ENCODE measurements at places on chromosomes 12 and 14. TPM values are rescaled to one million over a fixed set of nuclear protein-coding genes. Genes with fewer than 3 reads are reported as not detected.

FLRT2 gene
- not detected for total RNA-seq

DNA sequence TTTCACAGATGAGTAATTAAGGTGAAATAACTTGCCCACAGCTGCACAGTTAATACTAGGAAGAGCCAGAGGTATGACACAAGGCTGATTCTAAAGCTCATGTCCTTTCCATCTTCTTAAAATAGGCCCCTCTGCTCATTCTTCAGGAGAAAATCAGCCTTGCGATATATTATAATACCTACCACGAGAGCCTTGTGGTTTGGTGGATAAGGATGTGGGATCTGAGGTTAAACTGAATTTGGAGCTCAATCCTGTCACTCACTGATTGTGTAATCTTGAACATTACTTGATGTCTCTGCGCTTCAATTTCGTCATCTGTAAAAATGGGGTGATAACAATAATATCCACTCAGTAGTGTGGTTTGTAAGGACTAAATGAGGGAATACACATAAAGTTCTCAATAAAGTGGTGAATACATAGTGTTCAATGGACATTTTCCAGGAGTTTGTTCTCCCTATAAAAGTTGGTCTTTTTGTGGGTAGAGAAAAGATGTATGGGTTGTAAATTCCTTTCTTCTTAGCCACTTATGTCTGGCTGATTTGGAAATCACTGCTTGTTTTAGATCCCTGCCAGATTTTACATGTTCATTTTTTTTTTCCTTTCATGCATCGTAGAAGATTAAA is 25.1 kb upstream of the ATP2B1 start:
- DNase-seq = peak; percentile 16
- H3K27me3 ChIP-seq = no peaks in the 10 kb centered on the region
- peaks cover 7% of the 10 kb centered on the region for H3K4me1 ChIP-seq
- H3K36me3 ChIP-seq = peaks cover 2% of the 10 kb centered on the region
- no peak overlapping the region for H3K4me3 ChIP-seq

GRCh38 chr12:92144631-92145480 is 790 bp downstream of the BTG1 start:
- H3K4me1 ChIP-seq = peaks cover 27% of the 10 kb centered on the region
- DNase-seq = peak; percentile 46
- peaks cover 72% of the 10 kb centered on the region for H3K36me3 ChIP-seq

DNA sequence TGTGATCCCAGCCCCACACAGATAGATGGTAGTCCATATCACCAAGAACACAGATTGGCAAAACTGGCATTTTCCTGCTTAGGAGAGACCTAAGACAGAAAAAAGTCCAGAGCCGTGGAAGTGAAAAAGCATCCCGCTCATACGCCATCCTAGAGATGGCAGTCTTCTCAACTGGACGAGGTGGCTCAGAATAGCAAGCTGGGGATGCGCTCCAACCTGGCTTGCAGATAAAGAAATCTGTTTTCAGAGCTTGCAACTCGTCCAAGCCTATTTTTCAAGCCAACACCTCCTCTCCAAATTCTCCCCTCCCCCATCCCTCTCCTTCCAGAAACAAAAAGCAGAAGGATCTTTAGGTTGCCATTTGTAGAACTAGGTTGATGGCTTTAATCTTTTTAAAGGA is 74.3 kb upstream of the OTX2 start:
- no peak for DNase-seq
- H3K36me3 ChIP-seq = no peaks in the 10 kb centered on the region
- no peak overlapping the region for H3K27ac ChIP-seq

DNA sequence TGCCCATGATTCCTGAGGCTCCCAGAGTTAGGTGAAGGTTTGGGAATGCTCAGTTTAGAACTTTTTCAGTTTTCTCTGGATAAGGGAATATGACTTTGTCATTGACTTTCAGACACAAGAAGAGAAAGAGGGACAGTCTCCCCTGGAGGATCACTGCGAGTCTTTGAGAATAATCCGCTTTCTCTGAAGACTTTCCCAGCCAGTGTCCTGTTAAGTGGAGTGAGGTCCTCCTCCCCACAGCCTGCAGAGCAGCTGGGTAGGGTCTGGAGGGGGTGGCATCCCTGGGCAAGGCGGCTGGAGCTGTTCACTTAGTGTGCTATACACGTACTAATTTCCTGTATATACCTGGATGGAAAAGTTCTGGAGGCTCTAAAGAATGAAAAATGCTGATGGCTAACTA is 8.5 kb upstream of the RAB35 start:
- H3K27ac ChIP-seq = no peak overlapping the region
- H3K36me3 ChIP-seq = peaks cover 31% of the 10 kb centered on the region
- H3K4me3 ChIP-seq = no peak overlapping the region

Data from activated CD4-positive, alpha-beta T cell treated with anti-CD3 and anti-CD28 coated beads, Interleukin-2, amount 10 ng/mL, durations not matched to agents 7 days and 5 days (primary cell).